Stimulated activated CD8-positive, alpha-beta memory T cell treated with anti-CD3 and anti-CD28 coated beads, Interleukin-15, amount 100 ng/mL, for 1 hour (primary cell): ENCODE measurements at places on chromosomes 7 and 10.

DNA sequence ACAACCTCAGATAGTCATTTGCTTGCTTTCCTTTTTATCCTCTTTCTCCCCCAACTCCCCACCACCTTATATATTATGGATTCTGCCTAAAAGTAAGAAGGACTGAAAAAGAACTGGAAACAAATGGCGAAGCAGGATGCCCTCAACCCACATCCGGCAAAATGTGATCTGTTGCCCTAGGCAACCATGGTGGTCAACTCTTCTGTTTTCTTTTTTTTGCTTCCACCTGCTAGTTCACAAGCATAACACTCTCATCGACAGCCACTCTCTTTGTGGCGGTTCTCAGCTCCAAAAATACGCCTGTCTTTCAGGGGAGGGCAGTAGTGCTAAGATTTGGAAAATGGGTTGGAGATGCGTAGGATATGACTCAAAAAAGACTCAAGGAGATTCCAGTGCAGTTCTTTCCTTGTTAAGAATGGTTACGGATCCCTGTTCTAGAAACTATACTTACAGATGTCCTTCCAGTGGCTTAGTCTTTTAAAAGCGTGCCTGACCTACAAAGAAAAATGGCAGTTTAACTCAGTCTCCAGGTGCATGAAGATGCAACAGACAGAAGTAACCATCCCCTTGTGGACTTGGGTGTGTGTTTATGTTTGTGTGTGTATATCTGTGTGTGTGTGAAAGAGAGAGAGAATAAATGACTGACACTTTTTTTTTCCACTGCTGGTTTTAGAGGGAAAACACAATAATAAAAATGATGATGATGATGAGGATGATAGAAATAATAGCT is 10.7 kb downstream of the APBB1IP start:
- DNase-seq = peak; percentile 46

- no peak for DNase-seq
These were observed 10.4 kb upstream of the FAM170B start for GRCh38 chr10:49144058-49144720.

DNA sequence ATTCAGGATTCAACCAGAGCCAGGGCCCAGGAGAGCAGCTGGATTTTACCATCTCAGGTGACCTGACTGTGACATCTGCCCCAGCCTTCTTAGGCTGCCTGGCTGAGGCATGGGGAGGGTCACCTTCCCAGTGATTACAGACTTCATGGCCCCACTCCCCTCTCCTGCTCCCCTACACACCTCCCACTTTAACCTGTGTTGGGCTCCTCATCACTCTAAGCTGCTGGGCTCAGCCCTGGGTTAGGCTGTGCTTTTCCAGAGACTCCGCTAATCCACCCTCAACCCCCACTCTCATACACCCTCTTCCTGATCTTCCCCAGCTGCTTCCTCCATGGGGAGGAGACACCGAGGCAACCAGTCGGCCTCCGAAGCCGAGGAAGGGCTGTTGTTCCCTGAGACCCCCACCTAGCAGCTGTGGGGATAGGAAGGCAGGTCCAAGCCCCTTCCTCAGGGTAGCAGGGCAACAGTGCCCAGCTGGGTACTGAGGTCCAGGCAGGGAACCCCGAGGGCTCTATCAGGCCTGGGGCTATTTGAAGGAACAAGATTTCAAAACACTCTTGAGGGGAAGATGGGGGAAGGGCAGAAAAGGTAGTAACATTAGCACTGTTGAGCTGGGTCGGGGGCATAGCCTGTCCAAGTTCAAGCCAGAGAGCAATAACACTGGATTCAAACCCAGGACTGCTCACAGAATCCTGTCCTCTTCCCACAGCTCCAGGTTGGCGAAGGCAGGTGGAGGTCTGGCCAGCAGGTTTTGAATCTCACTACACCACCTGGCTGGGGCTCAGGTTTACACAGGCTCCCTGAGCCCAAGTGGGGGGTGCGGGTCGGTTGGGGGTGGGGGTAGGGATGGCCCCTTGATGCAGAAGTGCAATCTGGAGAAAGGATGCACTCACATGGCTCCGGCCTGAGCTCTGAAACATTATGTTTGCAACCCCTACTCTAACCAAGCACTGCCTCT is 1.8 kb downstream of the IMPDH1 start:
- no peak for DNase-seq

DNA sequence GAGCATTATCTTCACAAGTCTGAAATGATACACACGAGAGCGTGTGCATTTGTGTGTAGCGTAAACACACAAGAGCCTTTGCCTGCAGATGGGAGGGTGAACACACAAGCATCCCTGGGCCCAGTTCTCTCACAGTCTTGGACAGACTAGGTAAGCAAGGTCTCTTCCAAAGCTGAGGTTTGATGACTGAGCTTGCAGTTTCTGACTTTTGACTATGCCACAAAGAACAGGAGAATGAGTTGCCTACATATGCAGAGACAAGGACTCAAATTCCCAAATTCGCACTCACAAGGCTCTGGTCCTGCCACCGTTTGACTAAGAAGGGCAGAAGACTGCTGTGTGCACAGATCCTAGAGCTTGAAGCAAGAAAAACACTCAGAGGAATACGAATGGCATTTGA is 55.8 kb downstream of the FAM53B start:
- DNase-seq = no peak

GRCh38 chr7:99272476-99273045 is at the start of gene MYH16:
Gene MYH16, plus strand, starts transcription at chr7:99272839.
- DNase-seq = no peak

- no peak for DNase-seq
These were observed 480 bp downstream of the MNX1 start for GRCh38 chr7:157009778-157010587.

DNA sequence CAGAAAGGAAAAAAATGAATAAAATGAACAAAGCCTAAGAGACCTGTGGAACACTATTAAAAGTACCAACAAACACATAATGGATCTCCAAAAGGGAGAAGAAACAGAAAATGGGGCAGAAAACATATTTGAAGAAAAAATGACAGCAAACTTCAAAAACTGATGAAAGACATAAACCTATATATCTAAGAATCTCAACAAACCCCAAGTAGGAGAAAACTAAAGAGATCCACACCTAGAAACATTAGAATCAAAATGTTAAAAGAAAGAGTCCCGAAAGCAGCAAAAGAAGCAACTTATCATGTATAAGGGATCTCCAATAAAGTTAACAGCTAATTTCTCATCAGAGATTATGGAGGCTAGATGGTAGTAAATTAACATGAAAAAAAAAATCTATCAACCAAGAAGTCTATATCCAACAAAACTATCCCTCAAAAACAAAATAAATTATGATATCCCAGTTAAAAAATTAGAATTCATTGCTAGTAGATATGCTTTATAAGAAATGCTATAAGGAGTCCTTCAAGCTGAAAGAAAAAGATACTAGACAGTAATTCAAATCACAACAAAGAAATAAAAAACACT is 68.0 kb downstream of the DNAJC1 start:
- no peak for DNase-seq

DNA sequence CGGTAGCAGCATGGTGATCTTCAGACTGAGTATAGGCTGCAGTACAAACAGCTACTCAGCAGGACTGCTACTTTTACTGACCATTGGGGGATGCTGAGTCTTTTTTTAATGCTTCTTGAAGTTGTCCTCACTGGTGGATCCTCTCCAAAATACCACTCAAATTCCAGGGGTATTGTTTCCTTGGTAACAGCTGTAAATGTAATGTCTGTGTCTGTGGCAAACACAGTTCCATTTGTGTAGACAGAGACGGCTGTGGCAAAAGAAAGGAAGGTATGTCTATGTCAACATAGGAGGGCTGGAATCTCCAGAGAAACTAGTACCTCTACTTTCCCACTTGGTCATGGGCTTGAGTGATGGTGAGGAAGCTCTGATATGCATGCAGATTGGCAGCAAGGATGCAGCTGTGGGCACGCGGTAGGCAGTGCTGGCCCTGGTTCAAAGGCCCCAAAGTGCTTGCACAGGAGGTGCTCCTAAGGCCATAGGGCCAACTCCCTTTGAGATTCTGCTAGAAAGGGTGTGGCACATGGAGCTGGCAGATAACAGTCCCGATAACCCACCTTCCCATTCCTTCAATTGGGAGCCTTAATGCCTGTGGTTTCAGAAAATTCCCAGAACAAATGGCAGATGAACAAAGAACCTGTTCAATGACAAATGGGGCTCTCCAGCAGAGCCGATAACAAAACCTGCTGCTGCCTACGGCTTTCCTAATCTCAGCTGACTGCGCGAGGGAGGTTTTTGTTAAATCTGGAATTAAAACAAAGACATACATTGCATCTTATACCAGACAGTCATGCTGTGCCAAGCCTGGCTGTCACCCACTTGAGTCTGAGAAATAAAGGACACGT is 43.0 kb downstream of the PKD1L1 start:
- DNase-seq = no peak

GRCh38 chr10:117370205-117370604 is 5.0 kb downstream of the PDZD8 start:
- DNase-seq = no peak

DNA sequence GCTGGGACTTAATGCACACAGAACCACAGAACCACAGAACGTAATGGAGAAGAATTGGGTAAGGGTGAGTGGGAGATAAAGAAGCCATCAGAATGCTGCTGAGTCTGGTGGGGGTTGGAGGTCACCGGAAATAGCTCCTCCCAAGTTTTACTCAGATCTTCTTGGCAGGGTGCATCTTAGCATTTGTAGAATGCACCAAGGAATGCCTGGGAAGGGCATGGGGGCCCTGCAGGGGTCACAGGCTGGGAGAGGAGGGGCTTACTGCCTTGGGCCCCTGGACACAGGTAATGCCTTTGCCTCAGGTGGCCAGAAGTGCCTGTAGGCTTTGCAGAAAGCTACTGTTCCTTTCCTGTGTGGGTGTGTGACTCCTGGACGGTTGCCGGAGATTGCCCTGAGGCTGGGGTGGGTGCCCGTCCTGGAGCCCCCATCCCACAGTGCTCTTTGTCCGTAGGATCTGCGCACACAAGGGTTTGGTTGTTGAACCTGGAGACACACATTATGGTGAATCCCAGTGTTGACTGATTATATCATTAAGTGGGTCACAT is 55.1 kb downstream of the MGMT start:
- no peak for DNase-seq

- DNase-seq = no peak
These were observed 96.7 kb downstream of the SFMBT2 start for GRCh38 chr10:7314170-7314569.

- DNase-seq = no peak
These were observed 128.5 kb upstream of the PFKP start for GRCh38 chr10:2938869-2939268.

- no peak for DNase-seq
These were observed 445.4 kb downstream of the TFEC start for GRCh38 chr7:115585015-115585718.

- DNase-seq = no peak
These were observed 57.4 kb downstream of the MAP3K8 start for GRCh38 chr10:30491204-30491915.

DNA sequence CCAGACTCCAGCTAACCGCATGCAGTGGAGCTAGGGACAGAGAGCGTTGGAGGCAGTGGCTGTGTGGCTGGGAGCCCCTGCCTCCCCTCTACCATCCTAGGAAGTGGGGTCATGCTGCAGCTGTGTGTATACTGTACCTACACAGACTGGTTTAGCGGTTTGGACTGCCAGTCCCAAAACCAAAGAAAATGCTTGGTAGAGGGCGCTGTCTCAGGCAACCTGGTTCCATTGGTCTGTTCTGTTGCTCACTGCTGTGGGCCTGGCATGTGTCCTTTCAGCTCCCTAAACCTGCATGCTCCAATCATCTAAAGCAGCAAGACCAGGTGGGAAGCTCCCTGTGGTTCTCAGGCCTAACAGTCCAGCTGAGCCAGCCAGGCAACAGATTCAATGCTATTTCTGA is 4.5 kb downstream of the RBP4 start:
- no peak for DNase-seq

DNA sequence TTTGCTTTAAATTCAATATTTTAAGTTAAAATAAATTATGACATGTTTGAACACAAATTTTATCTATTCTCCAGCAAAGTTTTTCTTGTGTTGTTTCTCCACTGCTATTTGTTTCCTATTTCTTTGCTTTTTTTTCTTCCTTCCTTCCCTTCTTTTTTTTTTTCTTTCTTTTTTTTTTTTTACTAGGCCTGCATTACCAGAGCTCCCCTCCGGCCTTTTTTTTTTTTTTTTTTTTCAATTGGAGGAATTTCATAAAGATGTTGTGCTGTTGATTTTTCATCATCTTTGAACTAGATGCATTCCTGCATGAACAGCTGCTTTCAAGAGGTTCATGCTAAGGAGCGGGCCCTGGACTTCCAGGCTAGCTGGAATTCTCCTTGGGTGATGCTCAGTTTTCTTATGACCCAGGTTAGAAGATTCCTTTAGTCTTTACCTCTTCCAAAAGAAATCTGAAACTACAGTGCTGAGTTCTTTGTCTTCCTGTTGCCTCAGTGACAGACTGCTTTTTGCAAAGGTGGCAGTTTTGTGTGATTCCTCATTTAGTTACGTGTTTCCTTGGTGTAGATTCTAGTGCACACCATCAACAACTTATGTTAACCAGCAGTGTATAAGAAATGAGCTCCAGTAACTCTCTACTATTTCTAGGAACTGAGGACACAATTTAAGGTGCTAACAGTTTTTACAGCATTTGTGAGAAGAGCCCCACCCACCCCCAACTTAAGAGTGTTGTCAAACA is 4.8 kb upstream of the CAMK1D start:
- no peak for DNase-seq

GRCh38 chr10:94115725-94116124 is 122.0 kb downstream of the PLCE1 start:
- no peak for DNase-seq

- DNase-seq = no peak
These were observed 106.4 kb downstream of the CAMK1D start for GRCh38 chr10:12455766-12456165.

- no peak for DNase-seq
These were observed 129.5 kb upstream of the PCGF5 start for GRCh38 chr10:91090761-91091529.

DNA sequence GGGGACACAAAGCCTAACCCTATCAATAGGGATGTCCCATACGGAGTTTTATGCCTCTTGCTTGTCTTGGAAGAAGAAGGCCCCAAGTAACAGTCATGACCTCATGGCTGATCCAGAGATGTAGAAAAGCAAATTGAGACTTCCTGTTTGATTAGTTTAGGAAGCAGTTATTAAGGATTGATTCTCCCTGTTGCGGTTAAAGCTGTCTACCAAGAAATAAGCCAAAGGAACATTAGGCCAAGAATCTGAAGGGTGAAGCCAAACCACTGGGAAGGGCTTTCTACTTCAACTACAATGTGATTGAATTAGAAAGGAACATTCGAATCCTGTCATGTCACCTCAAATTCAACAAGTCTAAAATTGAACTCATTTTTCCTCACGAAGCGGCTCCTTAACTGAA is 60.5 kb upstream of the AGBL3 start:
- DNase-seq = no peak

- no peak for DNase-seq
These were observed 23.1 kb downstream of the AGAP3 start for GRCh38 chr7:151109094-151110048.

- no peak for DNase-seq
These were observed 2.5 kb downstream of the SAP25 start for GRCh38 chr7:100570954-100571828.

- DNase-seq = no peak
These were observed 775.5 kb downstream of the LRMDA start for GRCh38 chr10:76206797-76207352.

DNA sequence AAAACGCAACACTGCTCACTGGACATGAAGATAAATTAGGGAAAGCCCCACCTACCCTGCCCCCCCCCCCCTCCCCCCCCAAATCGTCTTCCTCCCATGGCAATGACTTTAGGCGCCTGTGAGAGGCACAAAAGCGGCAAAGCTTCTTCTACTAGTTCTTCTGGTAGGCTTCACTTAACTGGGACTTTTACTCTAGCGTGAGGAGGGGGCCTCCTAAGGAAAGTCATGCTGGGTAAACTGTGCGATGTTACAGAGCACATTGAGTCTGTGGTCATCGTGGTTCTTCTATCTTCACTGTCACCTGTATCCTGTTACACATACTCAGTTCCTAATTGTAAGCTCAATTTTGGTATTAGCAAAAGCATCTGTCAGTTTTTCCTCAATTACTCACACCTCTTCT is 25.1 kb downstream of the HSPB1 start:
- no peak for DNase-seq
